Adrenal gland (tissue), 19 donors: ENCODE measurements at places on chromosomes 5 and 9. TPM values are rescaled to one million over a fixed set of nuclear protein-coding genes. Genes with fewer than 3 reads are reported as not detected.

The ENTPD2 gene
- polyA plus RNA-seq: 1.7 TPM

DNA sequence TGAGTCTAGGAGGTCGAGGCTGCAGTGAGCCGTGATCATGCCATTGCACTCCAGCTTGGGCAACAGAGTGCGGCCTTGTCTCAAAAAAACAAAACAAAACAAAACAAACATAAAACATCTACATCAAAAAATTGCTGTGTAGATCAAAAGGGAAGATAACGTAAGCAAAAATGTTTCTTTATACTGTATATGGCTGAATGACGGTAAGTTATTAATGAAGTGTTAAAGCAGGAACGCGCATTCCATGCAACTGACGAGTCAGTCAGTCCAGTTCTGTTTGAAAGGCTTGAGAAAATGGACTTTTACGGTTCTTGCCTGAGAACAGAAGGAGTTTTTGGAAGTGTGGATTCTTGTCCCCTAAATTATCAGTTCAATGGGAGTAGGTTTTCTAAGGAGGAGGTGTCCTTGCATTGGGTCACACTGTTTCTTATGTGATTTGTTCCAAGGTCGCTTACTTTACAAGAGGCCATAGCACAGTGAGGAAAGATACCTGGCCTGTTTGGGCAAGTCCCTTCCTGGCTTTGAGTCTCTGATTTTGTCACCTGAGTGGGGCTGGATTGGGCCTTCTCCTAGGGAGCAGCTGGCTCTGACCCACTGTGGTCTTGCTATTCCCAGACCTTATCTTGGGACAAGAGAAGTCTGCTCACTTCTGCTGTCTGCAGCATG lies 6.6 kb upstream of the PTGS1 start:
- no peak overlapping the region for H3K27ac ChIP-seq
- H3K36me3 ChIP-seq: no peaks in the 10 kb centered on the region
- H3K4me1 ChIP-seq: no peaks in the 10 kb centered on the region
- H3K4me3 ChIP-seq: no peak overlapping the region
- DNase-seq: no peak

DNA sequence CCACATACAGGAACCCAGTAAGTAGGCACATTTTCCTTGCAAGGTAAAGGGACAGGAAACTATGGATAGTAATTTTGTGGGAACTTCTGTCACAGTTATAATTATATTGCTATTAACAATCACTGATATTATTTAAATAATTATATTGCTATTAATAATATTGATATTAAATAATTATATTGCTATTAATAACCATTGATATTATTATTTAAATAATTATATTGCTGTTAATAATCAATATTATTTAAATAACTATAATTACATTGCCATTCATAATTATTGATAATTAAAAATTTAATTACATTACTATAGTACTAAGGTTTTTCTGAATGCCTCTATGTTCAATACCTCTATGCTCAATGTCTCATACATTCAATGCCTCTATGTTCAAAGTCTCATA lies 385.6 kb upstream of the SGCD start:
- H3K4me3 ChIP-seq: no peak overlapping the region
- DNase-seq: no peak
- H3K36me3 ChIP-seq: no peaks in the 10 kb centered on the region
- H3K27me3 ChIP-seq: no peaks in the 10 kb centered on the region

The PAEP gene
- not detected for polyA plus RNA-seq

- no peak for DNase-seq
- H3K4me3 ChIP-seq: no peak overlapping the region
- H3K4me1 ChIP-seq: no peaks in the 10 kb centered on the region
- H3K36me3 ChIP-seq: no peaks in the 10 kb centered on the region
- H3K27me3 ChIP-seq: no peaks in the 10 kb centered on the region
Observed at GRCh38 chr5:123945548-123945947, 433.6 kb downstream of the CSNK1G3 start.
